ENCODE measurements at places on chromosomes 6 and 20.

GRCh38 chr6:7137335-7138045 lies 29.7 kb downstream of the RREB1 start:
- no peak for DNase-seq

GRCh38 chr6:18388271-18388670 lies 1.1 kb downstream of the RNF144B start:
- no peak for DNase-seq

GRCh38 chr6:152170702-152171667 lies 363.5 kb downstream of the ESR1 start:
- DNase-seq = no peak

- DNase-seq = no peak
These were observed 48.3 kb downstream of the TXLNB start for GRCh38 chr6:139243536-139243935.

DNA sequence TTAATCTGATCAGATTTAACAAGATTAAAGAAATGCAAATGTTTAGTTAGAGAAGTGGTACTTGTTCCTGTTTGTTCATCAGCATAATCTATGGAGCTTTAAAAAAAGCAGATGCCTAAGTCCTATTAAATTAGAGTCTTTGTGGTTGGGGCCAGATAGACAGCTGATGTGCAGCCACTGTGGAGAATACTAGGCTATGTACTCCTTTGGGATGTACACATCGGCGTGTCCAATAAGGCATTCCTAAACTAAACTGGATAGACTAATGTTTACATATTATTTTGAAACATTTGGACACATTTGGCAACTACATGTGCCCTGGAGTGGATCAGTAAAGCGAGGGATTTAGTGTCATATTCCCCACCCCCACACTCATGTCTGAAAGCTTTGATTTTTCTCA lies 459.5 kb downstream of the LMBRD1 start:
- no peak for DNase-seq

GRCh38 chr6:22383016-22383415 lies 86.2 kb upstream of the PRL start:
- DNase-seq = no peak

GRCh38 chr6:136102991-136103688 lies 147.0 kb downstream of the MTFR2 start:
- DNase-seq = no peak

- no peak for DNase-seq
These were observed 788 bp downstream of the TRIM40 start for GRCh38 chr6:30136570-30137286.

- DNase-seq = no peak
These were observed 72.4 kb upstream of the TMEM181 start for GRCh38 chr6:158487495-158487894.

DNA sequence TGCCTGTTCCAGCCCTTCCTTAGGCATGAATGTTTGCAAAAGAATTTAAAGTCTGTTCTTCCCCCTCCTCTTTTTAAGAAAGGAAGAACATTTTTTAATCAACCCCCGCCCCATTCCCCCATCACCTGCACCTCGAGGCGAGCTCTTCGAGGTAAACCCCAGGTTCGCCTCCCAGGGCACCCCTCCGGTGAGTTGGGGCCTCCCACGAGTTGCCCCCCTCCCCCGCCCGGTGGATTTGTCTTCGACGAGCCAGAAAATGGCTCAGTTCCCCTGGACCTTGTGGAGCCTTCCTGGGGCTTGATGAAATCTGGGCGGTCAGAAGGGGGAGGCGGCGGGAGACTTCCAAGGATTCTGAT lies 256 bp upstream of the OVOL2 start:
- DNase-seq = no peak

DNA sequence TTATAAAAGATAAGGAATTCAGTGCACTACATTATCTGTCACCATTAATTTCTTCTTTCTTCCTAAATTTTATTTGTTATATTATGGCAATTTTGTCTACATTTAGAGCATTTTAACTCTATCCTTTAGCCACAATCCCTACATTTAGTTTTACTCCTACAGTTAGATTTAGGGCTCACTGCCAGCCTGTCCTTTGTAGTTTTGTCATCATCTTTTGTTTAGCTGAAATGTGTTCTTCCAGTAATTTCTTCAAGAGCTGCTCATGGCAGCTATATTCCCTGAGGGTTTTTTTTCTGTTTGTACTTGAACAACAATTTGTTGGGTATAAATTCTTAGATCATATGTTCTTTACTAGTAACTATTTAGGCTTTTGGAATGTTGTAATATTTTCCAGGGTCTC lies 72.7 kb upstream of the B3GAT2 start:
- DNase-seq = no peak

DNA sequence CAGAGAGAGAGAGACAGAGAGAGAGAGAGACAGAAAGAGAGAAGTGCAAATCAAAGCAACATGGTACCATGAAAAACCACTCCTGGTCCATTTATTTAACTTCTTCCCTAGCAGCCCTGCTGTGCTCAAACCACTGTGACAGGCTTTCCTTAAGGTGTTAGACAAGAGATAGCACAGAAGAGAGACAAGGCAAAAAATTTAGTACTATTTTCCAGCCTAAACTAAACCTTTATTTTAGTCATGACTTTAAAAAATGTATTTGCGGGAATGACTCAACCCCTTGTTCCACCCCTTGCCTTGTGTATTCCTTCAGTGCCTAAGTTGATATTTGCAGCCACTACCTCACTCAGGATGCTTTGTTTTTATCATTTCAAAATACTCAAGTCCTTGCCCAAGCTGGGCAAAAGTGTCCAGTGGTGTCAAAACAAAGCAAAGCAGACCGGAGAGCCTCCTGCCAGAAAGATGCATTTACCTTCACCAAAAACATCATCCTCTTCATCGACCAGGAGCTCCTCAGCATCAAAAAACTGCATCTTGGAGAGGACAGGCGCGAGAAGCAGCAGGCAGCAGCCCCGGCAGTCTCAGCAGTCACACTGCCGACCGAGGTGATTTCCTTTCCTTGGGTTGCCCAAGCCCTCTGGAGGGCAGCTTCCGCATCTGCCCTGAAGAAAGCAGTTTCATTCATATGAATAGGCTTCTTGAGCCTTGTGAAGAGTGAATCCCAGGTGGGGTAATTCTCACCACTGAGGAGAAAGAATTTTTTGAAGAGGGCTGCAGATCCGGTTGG lies at the start of gene RIPOR2:
TSS of gene RIPOR2 (minus strand) at position 595 of the 787 bp plus-strand sequence. CDS start at position 533, 62 bp downstream.
- no peak for DNase-seq

- no peak for DNase-seq
These were observed 154.6 kb upstream of the AHI1 start for GRCh38 chr6:135651964-135652755.

DNA sequence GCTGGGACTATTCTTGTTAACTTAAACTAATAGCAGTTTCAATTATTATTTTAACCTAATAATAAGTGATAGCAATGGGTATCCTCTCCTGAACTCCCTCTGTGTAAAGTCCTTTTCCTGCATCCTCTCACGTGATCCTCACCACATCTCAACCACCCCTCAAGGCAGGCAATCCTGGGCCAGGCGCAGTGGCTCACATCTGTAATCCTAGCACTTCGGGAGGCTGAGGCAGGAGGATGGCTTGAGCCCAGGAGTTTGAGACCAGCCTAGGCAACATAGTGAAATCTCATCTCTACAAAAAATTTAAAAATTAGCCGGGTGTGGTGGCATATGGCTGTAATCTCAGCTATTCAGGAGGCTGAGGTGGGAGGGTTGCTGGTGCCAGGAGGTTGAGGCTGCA lies 23.7 kb downstream of the MAP1LC3A start:
- no peak for DNase-seq

DNA sequence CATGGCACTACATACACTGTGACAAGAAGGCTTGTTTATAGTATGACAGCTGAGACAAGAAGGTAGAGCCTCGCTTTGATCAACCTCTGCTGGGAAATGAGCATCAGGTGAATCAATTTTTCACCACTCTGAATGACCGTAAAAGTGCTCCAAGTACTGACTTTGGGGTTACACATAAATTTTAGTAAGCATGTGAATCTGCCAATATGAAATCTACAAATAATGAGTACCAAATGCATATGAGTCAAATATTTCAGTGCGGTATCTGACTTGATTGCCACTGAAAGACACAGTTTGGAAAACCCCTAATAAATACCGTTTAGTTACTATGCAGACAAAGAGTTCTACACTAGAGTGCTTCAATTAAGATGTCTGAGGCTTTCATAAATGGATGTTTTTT lies 77.8 kb downstream of the ATG5 start:
- DNase-seq = no peak

DNA sequence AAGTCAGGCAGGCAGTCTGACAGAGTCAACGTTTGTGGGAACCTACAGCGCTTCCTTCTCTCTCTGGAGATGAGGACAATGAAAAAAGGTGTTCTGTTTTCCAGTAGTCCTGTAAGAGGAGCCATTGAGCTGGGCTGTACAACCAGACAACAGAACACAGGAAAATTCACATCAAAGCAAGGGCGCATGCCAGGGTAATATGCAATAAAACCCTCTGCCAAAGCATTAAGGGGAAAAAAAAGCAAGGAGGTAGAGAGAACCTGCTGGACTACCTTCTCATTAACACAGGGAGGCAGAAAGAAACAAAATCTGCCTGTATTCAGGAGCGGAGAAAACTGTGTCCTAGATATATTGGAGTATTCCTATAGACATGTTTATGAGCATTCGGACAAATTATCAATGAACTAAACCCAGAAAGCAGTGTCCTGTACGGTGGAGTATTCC lies 1.3 kb downstream of the RNF24 start:
- peak; percentile 73 for DNase-seq

DNA sequence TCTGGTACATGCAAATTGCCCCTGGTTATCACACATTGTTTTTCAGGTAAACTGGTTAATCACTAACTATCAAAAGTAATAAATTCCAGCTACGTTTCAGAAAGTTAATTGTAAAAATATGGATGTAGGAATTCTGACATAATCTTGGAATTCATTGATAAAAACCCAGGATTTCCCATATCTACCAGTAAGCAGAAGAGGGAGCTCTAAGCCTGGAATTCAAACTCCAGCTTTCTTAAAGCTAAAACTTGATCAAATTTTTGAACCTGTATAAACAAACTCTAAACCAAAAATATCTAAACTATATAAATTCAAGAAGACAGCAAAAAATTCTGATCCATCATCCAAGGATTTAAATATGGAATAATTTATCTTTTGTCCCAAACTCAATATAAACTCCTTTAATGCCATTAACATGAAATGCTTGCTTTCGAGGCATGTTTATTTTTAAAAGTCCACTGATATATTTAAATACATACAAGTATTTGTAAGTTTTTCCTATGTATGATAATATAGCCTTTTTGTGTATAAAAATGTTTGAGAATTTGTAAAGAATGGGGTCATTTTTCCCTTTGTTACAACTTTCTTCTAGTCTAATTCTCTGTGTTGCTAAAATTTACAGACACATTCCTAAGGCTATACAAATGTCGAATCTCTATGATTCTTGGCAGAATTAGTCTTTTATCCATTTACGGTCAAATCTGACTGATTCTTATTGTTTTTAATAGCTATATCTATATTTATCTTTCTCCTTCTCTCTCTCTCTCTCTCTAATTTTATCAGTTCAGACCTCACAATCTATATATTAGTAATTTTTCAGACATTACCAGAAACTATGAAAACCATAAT lies 91.4 kb upstream of the RNF217 start:
- no peak for DNase-seq

DNA sequence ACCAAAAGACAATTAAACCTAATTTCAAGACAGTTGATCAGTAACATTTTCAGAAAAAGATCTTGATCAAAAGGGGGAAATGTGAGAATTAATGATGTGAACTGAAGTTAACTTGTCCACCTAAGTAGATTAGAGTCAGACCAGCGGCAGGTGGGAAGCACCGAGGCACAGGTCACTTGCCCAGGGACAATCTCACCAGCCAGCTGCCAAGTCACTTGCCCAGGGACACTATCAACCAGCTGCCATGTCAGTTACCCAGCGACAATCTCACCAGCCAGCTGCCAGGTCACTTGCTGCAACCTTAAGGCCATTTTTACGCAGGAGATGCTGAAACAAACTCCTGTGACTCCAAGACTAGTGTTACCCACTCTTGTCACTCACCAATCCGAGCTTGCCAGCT lies 187.6 kb upstream of the THBS2 start:
- no peak for DNase-seq

DNA sequence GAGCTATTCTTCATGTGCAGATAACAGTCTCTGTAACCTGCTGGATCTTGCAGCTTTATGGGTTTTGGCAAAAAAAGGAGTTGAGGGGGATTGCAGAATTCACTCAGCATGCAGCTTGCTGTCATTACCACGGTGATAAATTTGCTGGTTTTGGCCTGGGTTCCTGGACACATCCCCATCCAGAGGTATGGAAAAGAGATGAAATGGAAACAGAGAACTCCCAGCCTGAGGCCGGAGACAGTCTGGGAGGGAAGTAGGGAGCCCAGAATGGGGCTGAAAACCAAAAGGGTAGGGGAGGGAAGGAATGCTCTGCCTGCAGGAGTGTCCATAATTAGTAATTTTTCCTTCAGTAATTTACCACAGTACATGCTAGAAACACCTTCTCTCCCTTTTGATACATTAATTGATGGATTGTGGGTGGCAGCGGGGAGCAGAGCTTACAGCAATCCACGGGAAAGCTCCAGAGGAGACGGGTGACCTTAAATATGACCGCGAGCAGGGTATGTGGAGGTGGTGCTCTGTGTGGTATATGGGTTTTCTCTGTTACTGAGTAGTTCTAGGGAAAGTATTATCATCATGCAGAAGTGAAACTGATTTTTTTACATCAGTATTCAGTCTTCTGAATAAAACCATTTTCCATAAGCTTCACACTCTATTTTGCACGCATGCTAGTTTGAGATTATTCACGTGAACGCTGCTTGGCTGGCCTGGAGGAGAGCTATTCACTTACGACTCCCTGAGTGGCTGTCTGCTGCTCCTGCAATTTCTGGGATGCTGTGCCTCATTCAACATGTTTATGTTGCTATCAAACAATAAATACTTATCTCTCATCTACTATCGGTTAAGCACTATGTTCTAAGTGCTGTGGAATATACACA lies 66.3 kb upstream of the KCNK16 start:
- DNase-seq = no peak

DNA sequence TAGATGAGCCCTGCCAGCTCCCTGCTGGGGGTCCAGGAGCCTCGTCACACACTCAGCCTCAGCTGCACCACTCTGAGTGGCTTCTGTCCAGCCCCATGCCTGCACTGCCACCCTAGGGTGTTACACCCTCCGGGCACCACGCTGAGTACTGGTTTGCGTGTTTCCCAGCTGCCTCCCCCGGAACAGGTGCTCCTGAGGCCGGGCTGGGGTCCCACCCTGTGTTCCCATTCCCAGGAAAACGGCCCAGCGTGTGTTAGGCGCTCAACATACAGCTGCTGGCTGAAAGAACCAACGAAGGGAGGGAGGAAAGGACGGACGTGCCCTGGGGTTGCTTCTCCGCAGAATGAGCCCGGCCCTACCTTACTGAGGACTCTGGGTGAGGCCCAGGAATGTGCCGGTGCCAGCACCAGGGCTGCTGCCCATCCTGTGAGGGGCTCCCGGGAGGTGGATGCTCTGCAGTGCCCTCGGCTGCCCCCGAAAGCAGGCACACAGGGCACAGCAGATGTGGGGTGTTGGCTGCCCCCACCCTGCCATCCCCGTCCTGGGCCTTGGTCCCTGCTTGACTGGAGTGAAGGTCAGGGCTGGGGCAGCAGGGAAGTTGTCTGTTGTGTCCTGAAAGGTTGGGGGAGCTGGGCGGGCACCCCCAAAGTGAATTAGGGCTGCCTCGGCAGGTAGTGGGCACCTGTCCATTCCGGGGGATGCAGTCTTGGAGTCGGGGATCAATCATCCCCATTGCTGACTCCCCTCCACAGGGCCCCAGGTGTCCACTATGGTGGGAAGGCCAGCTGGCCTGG lies 16.3 kb downstream of the LAMA5 start:
- no peak for DNase-seq

All from HuH-7 (cell line).